ENCODE measurements at places on chromosomes 1 and 21. TPM values are rescaled to one million over a fixed set of nuclear protein-coding genes. Genes with fewer than 3 reads are reported as not detected.

GRCh38 chr21:29218749-29219148, 80.0 kb upstream of the BACH1 start:
- H3K4me3 ChIP-seq: no peak overlapping the region
- no peaks in the 10 kb centered on the region for H3K4me1 ChIP-seq
- H3K36me3 ChIP-seq: no peaks in the 10 kb centered on the region
- no peak for DNase-seq
- H3K27ac ChIP-seq: no peak overlapping the region

DNA sequence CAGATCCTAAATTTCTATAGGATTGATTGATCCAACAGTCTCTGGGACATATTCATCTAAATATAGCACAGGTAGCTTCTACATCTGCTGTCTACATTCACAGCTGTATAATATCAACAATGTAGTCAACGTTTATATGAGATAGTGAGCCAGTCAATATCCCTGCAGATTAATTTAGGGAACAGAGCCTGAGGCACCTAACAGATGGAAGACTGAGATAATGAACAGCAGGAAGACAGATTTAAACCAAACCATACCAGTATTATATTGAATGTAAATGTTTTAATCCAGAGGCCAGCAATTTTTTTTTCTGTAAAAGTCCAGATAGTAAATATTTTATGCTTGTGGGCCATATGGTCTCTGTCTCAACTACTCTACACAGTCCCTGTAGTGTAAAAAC, 2072.4 kb downstream of the MRPL39 start:
- no peaks in the 10 kb centered on the region for H3K36me3 ChIP-seq
- H3K4me3 ChIP-seq: no peak overlapping the region
- no peaks in the 10 kb centered on the region for H3K27me3 ChIP-seq
- no peak for DNase-seq
- H3K4me1 ChIP-seq: no peaks in the 10 kb centered on the region

DNA sequence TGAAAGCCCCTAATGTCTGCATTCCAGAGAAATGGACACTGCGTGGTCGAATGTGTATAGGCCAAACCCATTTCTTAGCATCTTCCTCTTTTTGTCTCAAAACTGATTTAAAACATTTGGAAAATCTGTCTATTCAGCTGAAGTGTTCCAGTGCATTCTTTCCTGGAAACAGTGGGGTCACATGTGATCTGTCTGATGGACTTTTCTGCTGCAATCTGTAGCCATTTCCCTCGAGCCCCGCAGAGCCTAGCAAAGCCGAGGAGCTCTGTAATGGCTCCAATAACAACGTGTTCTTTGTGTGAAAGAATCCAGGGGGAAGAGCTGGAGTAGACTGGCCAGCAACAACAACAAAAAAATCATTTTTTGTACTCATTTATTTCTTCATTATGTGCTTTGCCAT, 329.3 kb downstream of the BARHL2 start:
- H3K36me3 ChIP-seq: no peaks in the 10 kb centered on the region
- no peaks in the 10 kb centered on the region for H3K27me3 ChIP-seq
- H3K27ac ChIP-seq: no peak overlapping the region
- no peaks in the 10 kb centered on the region for H3K4me1 ChIP-seq
- H3K4me3 ChIP-seq: no peak overlapping the region
- no peak for DNase-seq

Gene NBPF6
- not detected for total RNA-seq

Gene ELF3
- 1.5 TPM for total RNA-seq

- peaks cover 7% of the 10 kb centered on the region for H3K27me3 ChIP-seq
- H3K27ac ChIP-seq: no peak overlapping the region
- H3K4me1 ChIP-seq: no peaks in the 10 kb centered on the region
- no peak overlapping the region for H3K4me3 ChIP-seq
- no peak for DNase-seq
- no peaks in the 10 kb centered on the region for H3K36me3 ChIP-seq
These were observed 2.8 kb downstream of the REG4 start for GRCh38 chr1:119808491-119808890.

DNA sequence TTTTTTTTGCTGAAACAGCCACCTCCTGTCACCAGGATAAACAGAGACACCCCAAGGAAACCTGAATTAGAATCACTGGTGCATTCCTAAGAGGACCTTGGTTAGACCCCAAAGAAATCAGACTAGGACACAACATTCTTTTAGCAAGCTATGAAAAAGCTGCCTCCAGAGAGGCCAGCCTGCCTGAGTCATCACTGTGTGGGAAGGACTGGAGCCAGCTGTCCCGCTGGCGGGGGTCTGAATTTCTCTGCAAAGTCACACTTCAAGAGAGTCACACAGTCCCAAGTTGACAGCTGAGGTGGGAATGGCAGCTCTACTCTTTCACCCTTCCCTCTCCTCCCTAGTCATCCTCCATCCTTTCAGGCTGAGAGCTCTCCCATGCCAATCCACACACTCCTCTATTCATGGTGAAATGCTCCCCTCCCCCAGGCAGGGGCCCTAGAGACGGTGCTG, 405.0 kb upstream of the POU3F1 start:
- DNase-seq: no peak
- H3K27ac ChIP-seq: no peak overlapping the region

Gene TENT5C
- total RNA-seq: 112 TPM
